ENCODE measurements at places on chromosomes 3 and 15. TPM values are rescaled to one million over a fixed set of nuclear protein-coding genes. Genes with fewer than 3 reads are reported as not detected.

DNA sequence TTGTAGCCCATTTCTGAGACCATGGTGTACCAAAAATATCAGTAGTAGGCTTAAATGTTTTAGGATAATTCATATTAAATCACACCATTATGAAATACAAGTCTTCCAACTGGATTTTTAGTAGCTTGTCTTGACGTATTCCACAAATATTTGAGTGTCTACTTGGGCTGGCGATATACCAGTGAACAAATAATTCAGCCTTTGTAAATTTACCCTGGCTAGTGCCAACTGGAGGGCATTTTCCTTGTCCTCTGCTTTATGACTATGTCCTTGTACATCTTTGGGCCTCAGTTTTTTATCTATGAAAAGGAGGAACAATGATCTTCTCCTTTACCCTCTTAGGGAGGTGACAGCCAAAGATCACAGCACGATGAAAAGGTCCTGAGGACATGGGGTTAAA, 114.8 kb downstream of the FRMD4B start:
- no peaks in the 10 kb centered on the region for H3K36me3 ChIP-seq
- H3K4me1 ChIP-seq: no peaks in the 10 kb centered on the region
- H3K27me3 ChIP-seq: no peaks in the 10 kb centered on the region
- no peak overlapping the region for H3K27ac ChIP-seq
- H3K4me3 ChIP-seq: no peak overlapping the region

- H3K4me3 ChIP-seq: peak overlapping the region; percentile 58
- DNase-seq: no peak
- peak overlapping the region; percentile 76 for H3K27ac ChIP-seq
- H3K36me3 ChIP-seq: no peaks in the 10 kb centered on the region
- H3K4me1 ChIP-seq: peaks cover 52% of the 10 kb centered on the region
Observed at GRCh38 chr3:79005084-79005483, 762.7 kb downstream of the ROBO1 start.

DNA sequence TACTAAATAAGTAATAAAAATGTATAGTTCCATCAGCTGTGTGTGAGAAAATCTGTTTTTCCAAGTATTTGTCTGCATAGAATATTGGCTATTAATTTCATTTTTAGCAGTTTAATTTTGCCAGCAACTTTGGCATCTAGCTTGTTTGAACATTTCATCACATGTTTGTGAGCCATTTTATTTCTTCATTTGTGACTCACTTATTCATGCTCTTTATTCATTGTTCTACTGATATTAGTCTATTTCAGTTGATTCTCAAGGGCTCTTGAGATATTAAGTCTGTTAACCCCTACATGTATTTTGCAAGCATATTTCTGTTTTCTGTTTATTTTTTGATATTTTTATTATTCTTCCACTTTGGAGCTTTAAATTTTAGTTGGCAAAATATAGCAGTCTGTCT, 74.0 kb upstream of the PHLDB2 start:
- no peaks in the 10 kb centered on the region for H3K27me3 ChIP-seq
- H3K4me3 ChIP-seq: no peak overlapping the region
- DNase-seq: no peak
- H3K4me1 ChIP-seq: peaks cover 41% of the 10 kb centered on the region

- H3K4me1 ChIP-seq: peaks cover 43% of the 10 kb centered on the region
- H3K4me3 ChIP-seq: no peak overlapping the region
- H3K27ac ChIP-seq: peak overlapping the region; percentile 11
Observed at GRCh38 chr3:30356866-30357753, 249.3 kb upstream of the TGFBR2 start.

DNA sequence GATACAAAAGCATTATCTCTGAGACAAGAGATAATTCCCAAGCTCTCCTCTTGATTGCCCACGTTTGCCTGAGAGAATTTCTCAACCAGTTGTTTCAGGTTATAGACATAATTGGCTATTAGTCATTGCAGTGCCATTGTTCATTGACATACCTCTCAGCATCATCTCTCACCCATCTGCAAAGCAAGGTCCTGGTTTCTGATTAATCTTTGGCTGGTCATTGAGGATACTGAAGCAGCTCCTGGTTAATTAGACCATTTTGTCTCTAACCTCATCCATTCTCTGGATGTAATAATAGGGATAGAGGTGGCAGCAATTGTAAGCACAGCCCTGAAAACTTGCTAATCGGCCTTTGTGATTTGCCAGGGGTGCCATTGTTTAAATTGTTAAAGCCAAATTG, 104.2 kb downstream of the CNTN6 start:
- no peaks in the 10 kb centered on the region for H3K36me3 ChIP-seq
- no peak for DNase-seq
- H3K27me3 ChIP-seq: no peaks in the 10 kb centered on the region
- peaks cover 14% of the 10 kb centered on the region for H3K4me1 ChIP-seq
- H3K27ac ChIP-seq: no peak overlapping the region

CTDSPL gene
- total RNA-seq: 77.6 TPM

ARHGEF26 gene
- total RNA-seq: 5.5 TPM

KLHL18 gene
- total RNA-seq: 29.1 TPM

CLDN18 gene
- total RNA-seq: not detected

SERINC4 gene
- not detected for total RNA-seq

BNC1 gene
- 3.2 TPM for total RNA-seq

CYP8B1 gene
- total RNA-seq: not detected
